ENCODE measurements at places on chromosomes 11 and 22. TPM values are rescaled to one million over a fixed set of nuclear protein-coding genes. Genes with fewer than 3 reads are reported as not detected.

GRCh38 chr11:35046681-35047080, 92.3 kb upstream of the CD44 start:
- H3K27me3 ChIP-seq = no peaks in the 10 kb centered on the region
- H3K27ac ChIP-seq = no peak overlapping the region
- no peak overlapping the region for H3K4me3 ChIP-seq
- no peaks in the 10 kb centered on the region for H3K36me3 ChIP-seq
- DNase-seq = no peak

DNA sequence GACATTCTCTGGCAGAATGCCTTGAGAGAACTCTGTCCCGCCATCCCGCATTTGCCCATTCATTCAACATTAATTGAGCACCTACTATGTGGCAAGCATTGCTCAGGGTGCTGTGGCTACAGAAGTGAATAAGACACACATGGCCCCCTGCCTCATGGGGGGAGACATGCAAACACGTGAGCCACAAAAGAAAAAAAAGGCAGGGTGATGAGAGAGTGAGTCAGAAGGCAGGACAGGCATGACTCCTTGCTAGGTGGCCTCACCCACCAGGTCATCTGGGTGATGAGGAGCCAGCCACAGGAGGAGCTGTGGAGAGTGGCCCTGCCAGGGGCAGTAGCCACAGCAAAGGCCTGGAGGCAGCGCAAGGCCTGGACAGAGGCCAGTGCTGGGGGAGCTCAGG, 4.9 kb downstream of the CHRM4 start:
- H3K4me3 ChIP-seq = no peak overlapping the region
- peaks cover 22% of the 10 kb centered on the region for H3K27me3 ChIP-seq
- no peak overlapping the region for H3K27ac ChIP-seq
- H3K36me3 ChIP-seq = no peaks in the 10 kb centered on the region

- no peak for DNase-seq
- H3K4me3 ChIP-seq = no peak overlapping the region
- H3K27me3 ChIP-seq = no peaks in the 10 kb centered on the region
- H3K36me3 ChIP-seq = no peaks in the 10 kb centered on the region
Measured at GRCh38 chr11:119614222-119615002, 114.6 kb downstream of the NECTIN1 start.

GRCh38 chr22:47169801-47170140, 407.3 kb downstream of the TBC1D22A start:
- no peak overlapping the region for H3K4me3 ChIP-seq
- no peak for DNase-seq
- H3K36me3 ChIP-seq = no peaks in the 10 kb centered on the region
- H3K27me3 ChIP-seq = no peaks in the 10 kb centered on the region
- no peak overlapping the region for H3K27ac ChIP-seq

DNA sequence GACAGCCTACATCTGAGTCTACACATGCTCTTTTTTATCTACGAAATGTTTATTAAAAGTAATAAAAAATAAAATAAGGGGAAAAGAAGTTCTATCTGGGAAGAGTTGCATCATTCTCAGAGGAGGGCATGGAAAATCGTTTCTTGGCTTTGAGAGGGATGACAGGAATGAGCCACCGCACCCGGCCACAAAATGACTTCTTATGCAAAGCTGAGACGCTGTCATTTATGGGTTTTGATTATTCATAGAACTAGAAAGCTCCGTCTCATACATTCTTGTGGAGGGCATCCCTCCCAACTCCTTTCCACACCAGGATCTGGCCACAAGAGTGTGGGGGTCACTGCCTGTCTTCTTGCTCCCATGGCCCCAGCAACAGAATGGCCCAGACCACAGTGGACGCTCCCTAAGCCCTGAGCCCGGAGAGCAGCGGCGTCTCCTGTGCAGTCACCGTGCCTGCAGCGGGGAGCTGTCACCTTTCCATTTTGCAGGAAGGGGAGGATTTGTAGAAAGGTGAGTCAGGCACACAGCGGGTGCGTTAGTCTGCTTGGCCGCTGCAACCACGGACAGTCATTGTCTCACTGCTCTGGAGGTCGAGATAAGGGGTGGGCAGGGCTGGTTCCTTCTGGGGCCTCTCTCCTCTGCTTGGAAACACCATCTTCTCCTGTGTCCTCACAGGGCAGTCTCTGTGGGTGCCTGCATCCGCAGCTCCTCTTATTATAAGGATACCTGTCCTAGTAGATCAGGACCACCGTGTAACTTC, 1388.7 kb downstream of the BRD1 start:
- no peak for DNase-seq
- no peak overlapping the region for H3K27ac ChIP-seq
- H3K4me3 ChIP-seq = no peak overlapping the region
- no peaks in the 10 kb centered on the region for H3K4me1 ChIP-seq

GRCh38 chr22:31836010-31836409, 82.2 kb downstream of the DEPDC5 start:
- H3K27me3 ChIP-seq = no peaks in the 10 kb centered on the region
- H3K4me1 ChIP-seq = peaks cover 2% of the 10 kb centered on the region
- DNase-seq = no peak
- H3K4me3 ChIP-seq = no peak overlapping the region
- H3K27ac ChIP-seq = no peak overlapping the region

DNA sequence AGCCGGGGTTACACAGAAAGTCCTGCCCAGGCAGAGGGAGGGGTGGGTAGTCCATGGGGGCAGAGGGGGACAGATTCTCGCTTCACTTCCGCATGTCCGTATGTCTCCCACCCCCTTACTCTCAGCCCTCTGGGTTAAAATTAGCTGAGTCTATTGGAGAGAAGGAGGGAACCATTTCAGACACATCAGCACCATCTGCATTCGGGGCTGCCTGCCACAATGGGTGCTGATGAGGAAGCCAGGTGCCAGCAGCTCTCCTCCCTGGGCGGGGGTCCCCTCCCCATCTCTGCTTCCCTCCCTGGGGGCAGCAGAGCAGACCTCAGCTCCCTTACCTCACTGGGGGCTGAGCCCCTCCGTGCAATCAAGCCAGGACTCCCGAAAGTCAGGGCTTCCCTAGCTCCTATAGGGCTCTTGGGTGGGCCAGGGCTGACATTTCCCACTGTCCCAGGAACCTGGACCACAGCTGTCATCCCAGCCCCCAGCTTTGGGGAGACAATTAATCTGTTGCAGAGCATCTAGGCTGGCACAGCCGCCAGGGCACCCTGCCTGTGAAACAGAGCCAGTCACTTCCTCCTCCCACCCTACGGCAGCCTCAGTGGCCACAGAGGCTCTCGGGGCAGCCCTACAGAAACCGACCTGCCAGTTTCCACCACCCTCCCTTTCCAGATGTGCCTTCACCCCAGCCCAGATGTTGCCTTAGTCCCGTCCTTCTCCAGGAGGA, 67.3 kb downstream of the PDE2A start:
- no peaks in the 10 kb centered on the region for H3K36me3 ChIP-seq
- H3K4me1 ChIP-seq = no peaks in the 10 kb centered on the region
- no peak for DNase-seq
- no peaks in the 10 kb centered on the region for H3K27me3 ChIP-seq
- no peak overlapping the region for H3K4me3 ChIP-seq

DNA sequence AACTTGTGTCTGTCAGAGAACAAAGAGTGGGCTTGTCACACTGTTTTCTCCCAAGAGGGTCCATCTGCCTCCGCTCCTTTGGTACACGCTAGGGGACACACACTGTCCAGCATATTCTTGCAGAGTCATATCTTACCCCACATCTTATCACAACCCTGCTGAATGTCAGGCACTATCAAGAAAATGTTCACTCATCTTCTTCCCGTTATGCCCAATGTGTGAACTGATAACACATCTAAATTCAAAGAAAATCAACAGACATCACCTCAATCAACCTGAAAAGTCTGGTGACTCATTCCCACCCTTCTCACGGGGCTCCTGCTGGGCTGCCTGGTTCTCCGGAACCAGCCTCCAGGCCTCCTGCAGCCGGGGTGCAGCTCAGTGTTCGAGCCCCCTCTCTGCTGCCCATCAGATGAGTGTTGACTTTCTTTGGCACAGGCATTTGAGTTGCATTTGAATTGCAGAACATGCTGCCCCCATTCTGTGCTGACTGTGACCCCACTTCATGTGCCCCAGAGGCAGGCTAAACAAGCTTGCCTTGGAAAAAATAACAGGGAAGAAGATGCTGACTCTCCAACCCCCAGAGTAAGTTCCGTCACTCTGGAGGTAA, 19.4 kb downstream of the GRAP2 start:
- H3K4me1 ChIP-seq = no peaks in the 10 kb centered on the region
- DNase-seq = no peak
- H3K4me3 ChIP-seq = no peak overlapping the region
- H3K27ac ChIP-seq = no peak overlapping the region
- no peaks in the 10 kb centered on the region for H3K36me3 ChIP-seq
- H3K27me3 ChIP-seq = peaks cover 87% of the 10 kb centered on the region

KMT5B gene
- total RNA-seq = 36.4 TPM

SIK2 gene
- total RNA-seq = 16.2 TPM

TMPRSS4 gene
- 18.7 TPM for total RNA-seq

NDUFC2 gene
- 394 TPM for total RNA-seq

APOBEC3H gene
- 1.5 TPM for total RNA-seq

ANO1 gene
- total RNA-seq = 107 TPM

OR5D18 gene
- not detected for total RNA-seq

SLC16A8 gene
- not detected for total RNA-seq

DBX1 gene
- not detected for total RNA-seq

NAALAD2 gene
- total RNA-seq = not detected

COMMD9 gene
- total RNA-seq = 56.5 TPM

PRR5L gene
- total RNA-seq = 5.1 TPM

FUT4 gene
- 1.9 TPM for total RNA-seq

UQCR10 gene
- 103 TPM for total RNA-seq

ANO3 gene
- total RNA-seq = not detected
